ENCODE measurements at places on chromosomes 7 and 10.

GRCh38 chr10:29028486-29028885 is 260.4 kb upstream of the LYZL1 start:
- DNase-seq = no peak

GRCh38 chr10:119165171-119166117 is at the start of gene SFXN4:
Gene SFXN4, minus strand, starts transcription at chr10:119165714. Its CDS starts 67 bp downstream, at chr10:119165647.
- no peak for DNase-seq

DNA sequence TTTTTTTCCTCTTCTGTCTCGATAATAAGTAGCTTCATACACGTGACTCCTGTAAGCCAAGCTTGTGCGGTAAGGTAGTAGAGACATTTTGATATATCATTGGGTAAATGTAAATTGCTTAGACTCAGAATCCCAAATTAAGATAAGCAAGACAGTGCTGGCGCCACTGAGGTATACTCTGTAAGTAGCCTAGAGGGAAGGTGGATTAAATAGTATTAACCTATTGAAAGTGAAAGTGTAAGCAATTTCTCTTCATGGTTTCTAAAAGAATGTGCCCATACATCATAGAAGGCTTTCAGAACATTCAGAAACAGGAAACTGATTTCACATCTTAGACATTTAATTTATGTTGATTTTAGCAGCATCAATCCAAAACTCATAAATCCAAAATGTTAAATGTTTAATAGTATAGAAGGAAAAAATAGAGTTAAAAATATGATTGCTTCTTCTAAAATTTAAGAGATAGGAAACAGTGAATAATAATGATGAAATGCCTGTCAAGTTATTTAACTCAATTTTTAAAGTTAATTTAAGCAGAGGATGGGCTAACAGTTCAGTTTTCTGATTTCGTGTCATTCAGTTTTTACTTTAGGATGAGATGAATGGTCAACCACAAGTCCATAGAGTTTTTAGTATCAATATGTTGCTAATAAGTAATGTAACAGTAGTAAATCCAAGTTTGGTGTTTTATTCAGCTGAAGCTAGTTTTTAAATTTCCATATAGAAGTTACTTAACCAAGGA is 36.8 kb downstream of the LRRC72 start:
- DNase-seq = no peak

GRCh38 chr7:19491821-19492452 is 216.9 kb downstream of the POLR1F start:
- DNase-seq = no peak

- no peak for DNase-seq
Measured at GRCh38 chr7:155858521-155859061, 46.3 kb upstream of the SHH start.

DNA sequence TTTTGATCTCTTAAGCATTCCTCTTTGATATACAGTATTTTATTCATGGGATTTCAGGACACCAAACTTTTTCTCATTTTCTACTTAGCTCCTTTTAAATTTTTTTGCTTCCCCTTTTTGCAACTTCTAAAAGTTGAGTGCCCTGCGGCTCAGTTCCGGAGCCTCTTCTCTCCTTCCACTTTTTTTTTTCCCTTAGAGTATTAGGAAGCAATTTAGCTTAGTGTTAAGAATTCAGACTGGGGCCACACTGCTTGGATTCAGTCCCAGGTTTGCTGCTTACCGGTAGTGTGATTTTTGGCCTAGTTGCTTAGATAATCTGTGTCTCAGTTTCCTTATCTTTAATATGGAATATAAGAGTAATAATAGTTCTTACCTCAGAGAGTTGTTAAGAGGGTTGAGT is 3.4 kb downstream of the STAM start:
- no peak for DNase-seq

DNA sequence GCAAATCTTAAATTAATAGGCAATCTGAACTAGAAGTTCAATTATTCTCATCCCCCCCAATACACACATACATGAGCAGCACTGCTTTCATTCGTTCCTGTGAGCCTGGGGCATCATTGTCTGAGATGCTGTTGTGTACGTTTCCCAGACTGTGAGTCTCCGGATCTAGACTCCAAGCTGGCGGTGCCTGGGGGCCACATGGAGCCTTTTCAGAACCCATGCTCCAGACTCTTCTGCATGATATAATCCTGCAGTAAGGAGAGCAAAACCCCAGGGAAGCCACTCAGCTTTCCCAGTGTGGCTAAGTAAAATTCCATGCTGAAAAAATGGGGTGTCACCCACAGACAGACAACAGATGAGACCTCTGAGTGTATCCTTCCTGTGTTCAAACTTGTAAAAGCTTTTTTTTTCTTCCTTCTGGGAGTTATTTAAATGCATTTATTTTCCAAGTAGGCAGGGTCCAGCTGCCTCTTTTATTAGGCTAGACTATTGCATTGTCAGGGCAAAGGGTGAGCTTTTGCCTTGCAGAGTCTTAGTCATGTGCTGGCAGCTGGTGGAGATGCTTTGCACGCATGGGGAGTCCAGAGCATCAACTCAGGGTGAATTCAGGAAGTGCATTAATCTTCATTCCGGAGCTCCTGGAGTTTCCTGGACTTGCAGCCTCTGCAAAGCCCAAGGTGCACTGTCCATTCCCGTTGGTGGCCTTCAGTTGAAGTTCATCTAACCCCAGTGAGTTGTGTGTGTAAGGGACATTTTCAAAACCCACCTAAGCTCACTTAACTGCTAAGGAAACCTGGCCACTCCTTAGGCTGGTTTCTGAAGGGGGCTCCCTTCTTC is 185.7 kb upstream of the ADO start:
- no peak for DNase-seq

DNA sequence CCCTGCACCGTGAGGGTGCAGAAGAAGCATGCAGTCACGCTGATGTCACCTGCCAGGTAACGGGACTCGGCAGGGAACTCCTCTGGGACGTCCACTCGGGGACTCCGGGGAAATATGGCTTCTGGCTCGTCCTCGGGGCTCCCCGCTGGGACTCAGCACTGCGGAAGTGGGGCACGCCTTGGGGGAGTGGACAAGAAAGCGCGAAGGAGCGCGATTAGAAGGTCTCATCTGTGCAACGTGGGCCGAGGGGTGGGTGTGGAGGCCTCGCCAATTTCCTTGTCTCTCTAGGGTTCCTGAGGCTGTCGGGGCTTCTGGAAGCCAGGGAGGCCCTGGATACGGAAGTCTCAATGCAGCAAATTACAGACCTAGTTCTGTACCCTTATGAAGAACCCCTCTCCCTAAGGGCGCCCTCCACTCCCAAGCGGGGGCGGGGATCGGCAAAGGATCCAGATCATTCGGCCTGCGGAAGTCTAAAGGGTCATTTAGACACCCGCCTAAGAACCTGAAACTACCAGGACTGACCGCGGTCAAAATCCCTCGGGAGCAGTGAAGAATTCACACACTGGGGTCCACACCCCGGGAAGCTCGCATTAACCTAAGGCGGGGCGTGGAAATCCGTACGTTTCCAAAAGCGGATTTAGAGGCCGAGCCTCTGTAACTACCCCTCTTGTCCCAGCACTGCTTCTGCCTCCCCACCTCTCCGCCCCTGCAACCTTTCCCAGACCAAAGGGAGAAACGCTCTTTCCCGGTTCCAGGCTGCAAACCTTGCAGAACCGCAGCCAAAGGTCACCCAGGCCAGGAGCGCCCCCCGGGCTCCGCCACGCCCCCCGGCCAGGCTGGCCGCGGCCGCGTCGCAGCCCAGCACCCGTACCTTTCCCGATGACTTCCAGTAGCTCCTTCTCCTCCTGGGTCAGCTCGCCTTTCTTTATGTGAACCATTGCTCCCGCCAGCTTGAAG is 640 bp downstream of the ANKMY2 start:
- no peak for DNase-seq

- DNase-seq = no peak
Measured at GRCh38 chr10:71268247-71268691, 50.8 kb upstream of the SLC29A3 start.

GRCh38 chr10:111455776-111456426 is 379.1 kb downstream of the ADRA2A start:
- no peak for DNase-seq

- no peak for DNase-seq
Measured at GRCh38 chr7:120274899-120275298, 1.9 kb downstream of the KCND2 start.

- DNase-seq = no peak
Measured at GRCh38 chr10:423178-423577, 266.3 kb downstream of the DIP2C start.

DNA sequence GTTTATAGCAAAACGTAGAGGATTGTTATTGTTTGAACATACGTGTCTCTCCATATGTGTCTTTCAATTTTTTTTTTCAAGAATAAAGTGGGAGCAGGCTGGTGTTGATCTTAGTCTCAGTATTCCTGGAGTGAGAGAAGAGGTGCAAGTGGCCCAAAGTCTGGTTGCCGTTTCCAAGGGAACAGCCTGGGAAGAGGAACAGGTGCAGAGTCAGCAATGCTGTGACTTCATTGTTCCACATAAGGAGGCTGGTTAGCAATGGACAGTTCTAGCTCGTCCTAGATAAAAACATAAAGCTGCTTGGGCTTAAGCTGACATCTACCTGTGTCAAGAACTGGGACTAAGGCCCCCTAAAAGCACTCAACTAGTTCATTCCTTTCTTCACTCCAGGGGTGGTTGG is 626.6 kb upstream of the TPK1 start:
- DNase-seq = no peak

GRCh38 chr10:117720931-117721835 is 178.6 kb downstream of the EMX2 start:
- no peak for DNase-seq

DNA sequence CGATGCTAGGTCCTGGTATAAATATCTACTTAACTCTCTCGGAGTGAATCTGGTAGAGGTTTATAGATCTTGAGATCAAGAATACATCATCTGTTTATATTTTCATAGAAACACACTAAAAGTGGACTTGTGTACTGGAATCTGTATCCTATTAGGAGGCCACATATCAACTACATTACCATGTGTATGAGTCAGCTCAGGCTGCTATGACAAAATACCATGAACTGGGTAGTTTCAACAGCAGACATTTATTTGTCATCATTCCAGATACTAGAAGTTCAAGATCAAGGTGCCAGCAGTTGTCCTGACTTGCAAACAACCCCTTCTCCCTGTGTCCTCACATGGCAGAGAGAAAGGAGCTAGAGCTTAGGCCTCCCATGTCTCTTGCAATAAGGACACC is 113.9 kb upstream of the PFKP start:
- no peak for DNase-seq

DNA sequence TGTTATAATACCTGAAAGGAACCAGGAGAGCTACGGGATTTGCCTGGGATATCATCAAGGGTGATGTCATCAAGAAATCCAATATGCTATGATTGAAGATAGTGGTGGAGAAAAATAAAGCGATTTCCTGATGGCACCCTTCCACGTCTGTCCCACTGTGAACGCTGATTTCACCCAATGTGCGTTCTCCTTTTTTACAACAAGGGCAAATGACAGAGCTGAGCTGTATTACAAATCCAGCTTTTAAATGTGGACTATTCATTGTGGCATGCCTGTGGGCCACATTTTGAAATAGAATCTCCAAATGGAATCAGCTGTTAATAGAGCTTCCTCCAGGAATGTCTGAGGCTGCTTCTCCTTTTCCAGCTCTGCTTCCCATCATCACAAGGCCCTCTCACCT is 23.3 kb downstream of the SLC13A4 start:
- DNase-seq = no peak

GRCh38 chr10:48455392-48456151 is 149.1 kb downstream of the MAPK8 start:
- no peak for DNase-seq

GRCh38 chr10:73854310-73854709 is 20.0 kb downstream of the CAMK2G start:
- DNase-seq = no peak

- DNase-seq = no peak
Measured at GRCh38 chr7:85593355-85593754, 406.5 kb upstream of the SEMA3D start.

- no peak for DNase-seq
Measured at GRCh38 chr10:44993922-44994751, 6.6 kb upstream of the ZNF22 start.

DNA sequence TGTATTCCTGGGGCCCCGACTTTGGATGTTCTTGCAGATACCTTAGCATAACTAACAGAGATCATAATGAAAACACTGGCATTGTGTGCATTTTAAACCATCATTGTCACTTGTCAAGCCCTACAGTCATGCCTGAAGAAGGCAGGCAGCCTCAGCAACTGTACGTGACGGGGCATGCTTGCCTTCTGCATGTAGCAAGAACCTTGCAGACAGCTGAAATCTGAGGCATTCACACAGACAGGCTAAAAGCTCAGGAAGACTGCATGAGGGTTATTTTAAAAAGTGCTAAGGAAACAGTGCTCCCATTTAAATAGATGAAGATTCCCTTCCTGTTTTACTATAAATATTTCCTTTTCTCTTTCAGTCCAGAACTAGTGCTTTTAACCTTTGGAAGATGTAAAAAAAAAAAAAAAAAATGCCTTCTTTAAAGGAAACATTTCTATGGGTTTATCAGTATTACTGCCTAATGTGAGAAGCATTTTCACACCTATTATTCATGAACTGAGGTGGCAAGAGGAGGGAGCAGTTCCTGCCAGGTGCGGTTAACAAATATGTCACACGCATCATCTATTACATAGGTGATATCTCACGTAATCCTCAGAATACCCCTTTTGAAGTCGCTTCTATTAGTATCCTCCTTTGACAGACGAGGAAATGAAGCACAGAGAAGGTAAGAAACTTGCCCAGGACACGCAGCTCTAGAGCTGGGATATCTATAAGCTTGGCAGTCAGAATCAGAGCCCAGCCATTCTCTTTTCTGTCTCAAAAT is 88.1 kb downstream of the PRKCQ start:
- peak; percentile 80 for DNase-seq

DNA sequence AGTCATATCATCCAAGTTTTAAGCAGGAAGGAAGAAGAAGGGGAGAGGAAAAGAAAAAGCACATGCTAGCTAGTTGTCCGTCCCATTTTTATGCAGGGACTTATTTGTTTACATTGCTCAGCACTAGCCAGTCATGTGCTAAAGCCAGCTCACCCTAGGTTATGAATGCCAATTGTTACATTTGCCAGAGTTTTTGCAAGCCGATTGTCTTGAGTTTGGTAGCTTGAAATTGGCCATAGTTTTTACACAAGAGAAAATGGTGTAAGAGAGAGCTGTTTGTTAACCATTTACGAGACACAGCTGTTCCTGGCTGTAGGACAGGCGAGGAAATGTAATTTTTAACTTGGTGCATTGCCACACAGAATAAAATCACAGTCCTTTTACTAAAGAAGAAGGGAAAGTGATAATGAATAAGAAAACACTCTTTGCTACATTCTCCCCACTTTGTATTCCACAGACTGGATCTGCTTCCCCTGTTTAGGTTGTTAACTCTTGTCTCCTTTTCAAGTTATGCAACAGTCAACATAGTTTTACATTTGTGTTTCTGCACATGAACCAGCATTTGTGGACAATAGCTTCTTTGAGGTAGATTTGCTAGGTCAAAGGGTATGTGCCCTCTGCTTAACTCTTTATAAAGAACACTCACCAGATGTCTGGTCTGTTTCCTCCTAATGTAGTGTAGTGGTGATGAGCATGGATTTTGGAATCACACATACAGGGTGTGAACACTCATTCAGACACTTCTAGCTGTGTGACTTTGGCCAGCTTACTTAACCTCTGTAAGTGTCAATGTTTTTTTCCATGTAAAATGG is 357.2 kb downstream of the LRMDA start:
- DNase-seq = no peak

- no peak for DNase-seq
Measured at GRCh38 chr10:101709359-101710058, 14.5 kb upstream of the FBXW4 start.

- peak; percentile 16 for DNase-seq
Measured at GRCh38 chr7:106421181-106421762, 136.5 kb upstream of the NAMPT start.

- no peak for DNase-seq
Measured at GRCh38 chr10:116195583-116195982, 77.4 kb downstream of the GFRA1 start.

- no peak for DNase-seq
Measured at GRCh38 chr7:102182016-102182415, 104.7 kb upstream of the SH2B2 start.

Measured in epithelial cell of prostate (primary cell).